ENCODE measurements at places on chromosomes 11 and 22.
A peak's percentile ranks its signal among the peaks of the same experiment; 100 is the strongest.

- DNase-seq: no peak
These were observed 4.5 kb downstream of the SLC3A2 start for GRCh38 chr11:62885137-62885750.

- DNase-seq: peak; percentile 42
These were observed 22.2 kb downstream of the SGSM3 start for GRCh38 chr22:40392618-40393017.

DNA sequence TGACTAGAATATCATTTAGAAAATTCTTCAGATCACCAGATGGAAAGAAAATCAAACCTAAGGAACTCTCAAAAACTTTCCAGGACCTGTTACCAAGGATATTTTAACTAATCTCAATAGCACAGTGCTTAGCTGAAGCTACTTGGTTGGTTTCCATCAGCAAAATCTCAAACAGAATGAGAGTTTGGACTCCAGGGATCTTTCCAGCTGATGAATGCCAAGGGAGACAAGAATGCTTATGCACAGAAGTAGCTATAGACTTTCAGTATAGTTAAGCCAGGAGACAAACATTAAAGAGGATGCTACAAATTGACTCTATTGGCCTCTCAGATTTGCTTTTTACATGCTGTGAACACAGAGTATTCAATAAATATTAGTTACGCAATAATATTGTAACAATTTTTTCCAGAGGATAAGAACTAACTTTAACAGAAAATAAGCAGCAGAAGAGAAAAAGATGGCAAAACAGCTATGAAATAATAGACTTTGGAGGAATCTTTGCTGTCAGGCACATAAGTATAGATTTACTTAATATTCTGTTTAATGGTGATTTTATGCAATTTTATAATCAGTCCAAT, 331.4 kb downstream of the DLG2 start:
- no peak for DNase-seq

- peak; percentile 22 for DNase-seq
These were observed 111.7 kb downstream of the NECTIN1 start for GRCh38 chr11:119617340-119617713.

DNA sequence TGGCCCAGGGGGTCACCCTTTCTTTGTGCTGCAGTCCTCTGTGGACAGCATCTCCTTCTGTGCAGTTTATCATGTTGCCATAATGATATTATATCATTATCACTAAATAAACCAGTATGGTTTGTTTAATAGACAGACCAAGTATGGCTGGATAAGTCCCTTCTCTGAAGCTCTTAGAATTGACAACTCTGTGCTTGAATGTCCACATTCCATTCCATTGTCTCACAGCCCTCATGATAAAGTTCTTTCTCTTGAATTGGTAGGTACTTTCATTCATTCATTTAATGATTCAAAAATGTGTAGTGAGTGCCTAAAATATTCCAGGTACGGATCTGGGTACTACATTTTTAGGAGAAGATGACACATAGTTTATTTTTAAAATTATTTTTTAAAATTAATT, 7.8 kb downstream of the RPS6KA4 start:
- peak; percentile 45 for DNase-seq

DNA sequence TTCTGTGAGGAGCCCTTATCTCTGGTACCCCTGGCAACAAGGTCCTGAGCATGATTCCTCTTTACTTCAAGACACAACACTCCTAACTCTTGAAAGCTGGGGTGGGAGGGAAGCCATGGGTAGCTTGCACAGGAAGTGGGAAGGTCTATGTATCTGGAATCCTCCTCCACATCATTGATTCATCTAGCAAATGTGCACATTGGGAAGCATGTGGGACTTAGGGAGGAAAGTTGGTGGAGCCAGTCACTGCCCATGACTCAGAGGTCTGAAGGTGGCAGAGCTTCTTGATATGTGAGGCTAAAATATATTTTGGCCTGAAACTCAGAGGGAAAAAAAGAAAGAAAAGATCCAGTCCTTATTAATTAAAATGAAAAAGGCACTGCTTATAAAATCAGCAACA, 1000.9 kb downstream of the DLG2 start:
- peak; percentile 31 for DNase-seq

DNA sequence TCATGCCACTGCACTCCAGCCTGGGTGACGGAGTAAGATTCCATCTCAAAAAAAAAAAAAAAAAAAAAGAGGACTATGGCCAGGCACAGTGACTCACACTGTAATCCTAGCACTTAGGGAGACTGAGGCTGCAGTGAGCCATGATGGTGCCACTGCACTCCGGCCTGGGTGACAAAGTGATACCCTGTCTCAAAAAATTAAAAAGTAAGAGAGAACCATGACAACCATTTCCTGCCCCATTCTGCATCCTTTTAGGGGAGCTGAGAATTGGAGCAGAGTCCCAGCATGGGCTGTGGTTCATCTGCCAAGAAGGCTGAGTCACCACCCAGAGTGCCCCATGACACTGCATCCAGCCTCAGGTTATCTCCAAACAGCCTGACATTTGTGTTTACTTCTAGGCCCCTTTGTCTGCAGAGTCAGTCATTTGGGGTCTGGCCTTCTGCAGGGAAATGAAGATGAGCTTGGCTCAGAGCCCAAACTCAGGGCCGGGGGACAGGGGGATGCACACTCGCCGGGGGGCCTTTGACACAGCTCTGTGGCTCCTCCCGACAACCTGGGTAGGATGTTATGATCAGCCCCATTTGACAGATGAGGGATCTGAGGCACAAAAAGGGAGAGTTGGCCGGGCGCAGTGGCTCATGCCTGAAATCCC, 4.7 kb downstream of the CSDC2 start:
- DNase-seq: peak; percentile 87

DNA sequence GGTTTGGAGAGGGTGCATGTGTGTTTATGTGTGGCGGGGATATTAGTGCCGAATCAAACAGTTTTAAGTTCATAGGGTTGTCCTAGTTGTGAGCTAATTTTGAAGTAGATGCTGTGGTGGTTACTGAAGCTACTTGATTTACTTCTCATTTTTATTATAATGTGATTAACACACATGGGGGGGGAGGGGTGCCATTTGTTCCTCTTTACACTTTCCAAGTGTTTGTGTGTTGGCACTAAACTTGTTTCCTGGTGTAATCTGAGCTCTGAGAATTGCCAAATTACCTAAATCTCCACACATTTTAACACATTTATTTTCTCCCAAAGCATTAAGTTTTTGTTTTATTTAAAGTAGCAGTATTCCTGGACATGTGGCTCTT, 60.1 kb downstream of the ZNRF3 start:
- DNase-seq: no peak

DNA sequence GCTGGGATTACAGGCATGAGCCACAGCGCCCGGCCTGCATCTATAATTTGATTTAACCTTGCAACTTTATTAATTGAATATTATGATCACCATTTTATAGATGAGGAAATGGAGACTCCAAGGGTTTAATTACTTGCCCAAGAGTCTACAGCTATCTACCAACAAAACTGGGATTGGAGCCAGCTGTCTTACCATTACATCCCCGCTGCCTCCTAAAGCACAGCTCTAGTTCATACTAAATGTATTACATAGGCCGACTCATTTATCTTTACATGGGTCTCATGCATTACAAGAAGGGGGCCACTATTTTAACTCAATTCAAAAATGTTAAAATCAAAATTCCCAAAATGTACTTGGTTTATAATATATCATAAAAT, 14.1 kb upstream of the TMA7B start:
- no peak for DNase-seq

All from GM23248 (cell line).